ENCODE measurements at places on chromosomes 5 and 9.

DNA sequence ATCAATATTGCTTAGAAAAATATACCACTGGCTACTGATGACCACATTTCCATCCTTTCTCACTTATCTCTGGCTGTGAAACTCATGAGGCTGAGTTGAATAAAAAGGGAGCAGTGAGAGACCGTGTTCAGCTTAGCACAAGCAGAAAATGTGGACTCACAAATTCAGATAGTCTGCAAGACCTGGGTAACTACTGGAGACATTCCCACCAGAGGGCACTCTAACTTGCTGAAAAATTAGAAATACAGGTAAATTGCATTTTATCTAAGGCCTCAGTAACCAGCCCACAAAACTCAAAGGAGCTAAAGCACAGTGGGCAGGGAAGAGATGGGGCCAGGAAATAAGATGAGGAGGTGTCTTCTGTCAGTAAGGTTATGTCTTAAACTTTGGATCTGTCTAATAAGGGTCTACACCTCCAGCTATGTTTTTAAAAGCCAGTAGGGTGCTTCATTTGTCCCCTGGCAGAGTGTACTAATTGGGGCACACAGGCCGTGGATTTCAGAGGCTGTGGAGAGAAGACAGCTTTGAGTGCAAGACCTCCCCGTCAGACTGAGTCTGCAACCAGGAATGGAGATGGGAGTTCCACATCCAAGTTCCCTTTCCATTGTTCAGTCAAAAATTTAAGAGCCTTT is 8.7 kb upstream of the NDUFB6 start:
- peak; percentile 54 for DNase-seq

DNA sequence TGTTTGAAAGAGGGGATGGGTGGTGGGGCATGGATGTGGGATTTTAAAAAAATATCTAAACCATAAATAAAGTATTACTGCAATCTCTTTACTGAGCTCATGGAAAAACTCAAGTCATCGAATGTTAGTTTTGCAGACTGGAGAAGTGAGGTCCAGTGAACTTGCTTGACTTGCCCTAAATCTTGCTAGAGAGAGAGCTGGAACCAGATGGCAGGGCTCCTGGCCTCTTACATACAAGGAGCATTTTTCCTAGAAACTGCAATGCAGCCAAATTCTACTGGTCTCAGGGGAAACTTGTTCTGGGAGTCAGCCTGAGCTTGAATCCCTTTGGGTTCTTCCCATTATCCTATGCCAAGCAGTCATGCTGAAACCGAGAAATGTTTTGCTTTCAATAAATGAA is 2.9 kb upstream of the TGFBI start:
- no peak for DNase-seq

- DNase-seq, result no peak
Measured at GRCh38 chr9:7770111-7770510, 29.5 kb downstream of the DMAC1 start.

- no peak for DNase-seq
Measured at GRCh38 chr9:227860-228259, 13.2 kb downstream of the DOCK8 start.

DNA sequence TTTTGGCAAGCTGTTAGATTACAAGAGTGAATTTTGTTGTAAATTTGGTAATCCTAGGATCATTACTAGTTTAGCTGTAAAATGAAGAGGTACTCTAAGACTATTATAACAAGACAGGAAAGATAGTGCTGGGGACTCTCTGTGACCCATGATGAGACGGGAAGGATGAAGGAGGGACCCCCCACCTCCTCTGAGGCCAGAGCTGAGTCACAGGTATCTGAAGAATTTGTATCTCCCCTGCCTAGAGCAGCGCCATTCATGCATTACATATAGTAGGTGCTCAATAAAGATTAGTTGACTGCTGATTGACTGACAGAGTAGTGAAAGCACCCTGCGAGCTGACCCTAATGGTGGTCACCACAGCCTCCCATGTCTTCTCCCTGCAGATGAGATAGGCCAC is 202.8 kb downstream of the SNX18 start:
- DNase-seq, result no peak

GRCh38 chr5:74638970-74639806 is 1.3 kb downstream of the ENC1 start:
- DNase-seq, result no peak

All from midbrain (tissue), 1 donor.